ENCODE measurements at places on chromosomes 2 and 18. TPM values are rescaled to one million over a fixed set of nuclear protein-coding genes. Genes with fewer than 3 reads are reported as not detected.
A peak's percentile ranks its signal among the peaks of the same experiment; 100 is the strongest.

GRCh38 chr2:95061601-95062183 is 36.2 kb downstream of the MAL start:
- DNase-seq, result no peak

DNA sequence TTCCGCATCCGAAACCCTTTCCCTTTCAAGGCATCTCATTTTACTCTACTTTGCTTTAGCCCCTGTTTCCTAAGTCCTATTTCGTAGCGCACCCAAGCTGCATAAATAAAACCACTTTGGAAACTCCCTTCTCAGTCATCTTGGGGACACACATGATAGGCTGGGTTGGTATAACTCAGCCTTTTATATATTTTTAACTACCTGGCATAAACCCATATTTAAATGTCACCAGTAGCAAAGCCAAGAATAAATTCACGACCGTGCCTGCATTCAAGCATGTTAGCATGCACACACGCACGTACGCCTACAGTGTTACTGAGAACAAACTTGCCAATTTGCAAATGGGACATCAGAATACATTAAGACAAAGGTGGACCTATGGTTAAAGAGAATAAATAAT is 564.7 kb upstream of the PIK3C3 start:
- DNase-seq, result no peak

The LBX2 gene
- 3.5 TPM for polyA plus RNA-seq

DNA sequence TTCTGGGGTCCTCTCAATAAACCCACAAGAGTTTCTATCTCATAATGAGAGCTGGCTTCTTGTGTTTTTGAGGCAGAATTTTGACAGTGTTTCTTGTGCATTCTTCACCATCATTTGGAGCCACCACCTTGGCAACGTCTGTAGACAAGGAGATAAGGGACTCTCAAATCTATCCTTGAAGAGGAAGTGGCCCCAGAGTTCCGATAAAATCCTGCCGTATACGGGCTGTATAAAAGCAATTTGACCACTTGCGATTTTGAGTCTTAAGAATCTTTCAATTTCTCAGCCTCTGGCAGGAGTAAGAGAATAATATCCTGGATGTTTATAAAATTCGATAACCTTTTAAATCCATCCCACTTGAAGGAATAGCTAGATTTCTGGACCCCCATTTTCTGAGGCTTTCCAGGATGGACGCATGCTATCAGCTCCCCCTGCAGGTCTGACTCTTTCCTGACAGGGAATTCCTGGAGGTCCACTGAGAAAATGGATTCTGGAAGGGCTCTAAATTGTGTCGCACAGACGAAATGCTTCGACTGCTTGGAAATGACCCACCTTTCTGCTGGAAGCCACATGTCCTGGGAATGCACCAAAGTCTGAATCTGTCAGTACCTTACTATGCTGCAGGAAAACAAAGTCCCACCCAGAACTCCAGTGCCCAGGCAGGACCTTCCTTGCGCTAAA is 54.1 kb downstream of the E2F6 start:
- no peak for DNase-seq

GRCh38 chr18:71045331-71046065 is 756.7 kb downstream of the SOCS6 start:
- DNase-seq, result no peak

DNA sequence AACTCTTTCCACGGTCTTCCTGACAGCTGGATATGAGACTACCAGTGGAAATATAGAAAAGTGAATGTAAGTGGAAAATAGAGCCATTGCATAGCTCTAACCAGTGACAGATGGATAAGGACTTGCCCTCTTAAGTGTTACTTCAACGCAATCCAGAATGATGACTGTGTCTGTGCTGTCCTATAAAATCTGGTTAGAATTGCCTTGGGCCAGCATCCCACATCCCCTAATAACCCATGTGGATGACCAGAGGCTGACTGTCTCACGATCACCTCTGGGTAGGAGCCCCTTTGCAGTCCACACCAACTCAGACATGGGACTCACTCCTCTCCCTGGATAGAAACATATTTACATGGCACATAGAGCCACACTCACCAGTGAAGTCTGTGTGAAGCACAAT is 186.6 kb downstream of the C1D start:
- no peak for DNase-seq

- no peak for DNase-seq
Observed at GRCh38 chr18:48818329-48819254, 132.2 kb downstream of the SMAD7 start.

- no peak for DNase-seq
Observed at GRCh38 chr2:80113399-80113798, 191.2 kb downstream of the LRRTM1 start.

DNA sequence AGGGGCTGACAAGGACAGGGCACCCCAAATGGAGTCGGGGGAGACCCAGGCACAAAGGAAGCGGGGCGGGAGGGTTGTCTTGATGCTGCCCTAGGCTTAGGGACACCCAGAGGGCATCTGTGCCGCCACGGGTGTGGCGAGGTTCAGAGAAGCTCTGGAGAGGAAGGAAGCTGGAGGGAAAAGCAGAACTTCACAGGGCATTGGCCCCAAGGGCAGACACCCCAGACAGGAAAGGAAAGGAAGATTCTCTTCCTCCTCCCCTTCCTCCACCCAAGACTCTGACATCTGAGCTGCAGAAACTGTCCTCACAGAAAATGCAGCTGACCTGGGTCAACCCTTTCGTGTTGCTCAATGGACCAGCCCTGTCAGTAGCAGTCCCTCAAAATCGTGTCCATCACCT is 25.6 kb downstream of the DNMT3A start:
- DNase-seq, result no peak

DNA sequence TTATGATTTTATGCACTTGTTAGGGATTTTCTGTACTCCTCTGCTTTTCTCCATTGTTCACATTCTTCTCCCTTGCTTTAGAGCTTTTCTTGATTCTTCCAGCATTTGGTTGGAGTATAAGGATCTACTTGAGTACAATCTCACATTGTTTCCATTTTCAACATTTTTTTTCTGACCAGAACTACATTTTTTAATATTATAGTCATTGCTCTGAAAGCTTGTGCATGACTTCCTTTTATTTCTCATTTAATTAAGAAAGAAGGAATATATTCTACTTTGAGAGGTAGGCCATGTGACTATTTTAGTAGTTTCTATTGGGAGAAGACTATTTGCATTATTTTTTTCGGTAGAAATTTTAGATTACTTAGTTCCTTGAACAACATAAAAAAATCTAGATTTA is 200.4 kb downstream of the TMEM247 start:
- DNase-seq, result no peak

DNA sequence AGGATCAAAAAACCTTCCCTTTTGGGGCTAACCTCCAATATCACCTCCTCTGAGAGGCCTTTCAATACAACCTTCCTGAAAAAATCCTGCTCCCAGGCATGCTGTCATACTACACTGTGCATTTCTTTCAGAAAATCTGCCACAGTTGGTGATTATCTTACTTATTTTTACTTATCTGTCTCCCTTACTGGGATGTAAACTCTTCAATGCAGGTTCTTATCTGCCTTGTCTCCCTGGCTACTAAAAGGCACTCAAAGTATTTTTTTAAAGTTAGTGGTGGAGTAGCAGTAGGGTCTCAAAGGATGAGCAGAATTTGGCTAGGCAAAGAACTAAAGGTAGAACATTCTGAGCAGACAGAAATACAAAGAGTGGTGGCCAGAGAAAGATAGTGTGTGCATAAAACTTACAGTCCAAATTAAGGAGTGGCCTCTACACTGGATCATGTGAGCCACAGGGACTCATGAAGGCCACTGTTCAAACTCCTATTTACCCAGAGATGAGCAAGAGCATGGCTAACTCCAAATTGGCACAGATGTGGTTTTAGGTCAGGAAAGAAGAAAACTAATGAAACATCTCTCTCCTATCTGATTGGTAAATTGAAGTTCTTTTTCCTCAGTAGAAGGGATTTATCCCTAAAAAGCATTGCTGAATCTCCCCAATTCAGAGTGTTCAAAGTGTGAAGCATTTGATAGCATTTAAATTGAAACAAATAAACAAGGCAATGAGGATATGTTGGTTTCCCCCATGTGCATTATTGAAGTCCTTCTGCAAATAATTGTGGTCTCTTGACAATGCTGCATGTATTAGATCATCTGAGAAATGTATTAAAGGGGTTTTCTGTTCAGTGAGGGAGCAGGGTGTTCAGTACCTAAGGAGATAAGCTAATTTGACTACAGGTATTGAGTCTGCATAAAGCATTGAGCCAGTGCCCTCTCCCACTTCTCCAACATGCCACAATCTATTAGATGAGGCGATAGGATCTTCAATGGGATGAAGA is 285.5 kb downstream of the MREG start:
- DNase-seq, result no peak

The MFSD2B gene
- 2.4 TPM for polyA plus RNA-seq

DNA sequence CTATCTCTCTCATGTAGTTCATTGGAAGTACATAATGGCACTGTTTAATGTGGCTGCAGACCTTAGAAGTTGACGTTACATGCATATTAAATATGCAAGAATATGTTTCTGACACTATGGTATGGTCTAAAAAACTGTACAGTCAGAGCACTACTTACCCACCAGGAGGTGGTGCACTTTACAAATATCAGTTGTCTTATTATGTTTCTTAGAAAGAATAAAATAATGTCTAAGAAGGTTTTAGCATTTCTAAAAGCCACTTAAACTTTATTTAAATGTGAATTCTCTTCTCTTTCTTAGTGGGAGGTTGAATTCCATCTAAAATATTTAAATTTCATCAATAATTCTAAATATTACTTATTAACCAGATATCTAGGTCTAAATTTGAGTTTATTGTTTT is 4.3 kb downstream of the TMEFF2 start:
- no peak for DNase-seq

DNA sequence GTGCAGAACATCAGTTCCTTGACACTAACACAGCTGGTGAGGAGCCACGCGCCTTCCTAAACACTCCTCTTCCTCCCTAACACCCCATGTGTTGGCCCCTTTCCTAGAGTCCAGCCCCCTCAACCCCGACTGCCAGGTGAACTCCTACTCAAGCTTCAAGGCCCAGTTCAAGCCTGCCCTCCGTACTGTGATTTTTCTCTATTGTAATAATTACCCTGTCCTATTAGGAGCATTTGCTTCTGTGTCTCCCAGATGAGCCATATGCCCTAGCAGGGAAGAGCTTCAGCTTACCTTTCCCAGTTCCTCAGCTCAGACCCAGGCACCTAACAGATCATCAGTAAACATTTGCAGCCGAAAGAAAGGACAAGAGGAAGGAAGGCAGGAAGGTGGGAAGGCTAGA is 130.6 kb upstream of the SALL3 start:
- DNase-seq, result no peak

- no peak for DNase-seq
Observed at GRCh38 chr2:180419212-180419611, 412.1 kb upstream of the CWC22 start.

The ITM2C gene
- polyA plus RNA-seq, result 1,007 TPM

DNA sequence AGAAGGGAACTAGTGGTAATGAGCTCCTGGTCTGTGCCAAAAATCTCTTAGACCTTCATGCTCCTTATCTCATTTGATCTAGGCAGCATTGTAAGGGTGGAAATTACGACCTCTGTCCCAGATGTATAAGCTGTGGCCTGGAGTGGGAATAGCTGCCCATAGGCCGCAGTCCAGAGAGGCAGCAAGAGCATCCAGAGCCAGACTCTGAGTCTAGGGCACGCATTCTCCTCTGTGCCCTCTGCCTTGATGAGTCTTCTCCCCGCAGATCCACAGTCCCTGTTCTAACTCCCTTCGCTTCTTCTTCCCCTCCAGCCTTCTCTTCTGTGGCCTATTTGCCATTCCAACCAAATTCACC is 304.6 kb downstream of the MYCN start:
- no peak for DNase-seq

GRCh38 chr2:85642725-85643124 is 25.3 kb downstream of the SFTPB start:
- no peak for DNase-seq

GRCh38 chr18:8608795-8609658 is at the start of gene RAB12:
TSS of gene RAB12 (plus strand) at chr18:8609437. CDS start at chr18:8609440, 3 bp downstream.
- DNase-seq, result peak; percentile 73

- no peak for DNase-seq
Observed at GRCh38 chr2:236341721-236342120, 77.5 kb upstream of the ASB18 start.

The APCDD1 gene
- polyA plus RNA-seq, result 126 TPM

The CRYGD gene
- polyA plus RNA-seq, result not detected

- no peak for DNase-seq
Observed at GRCh38 chr2:38213619-38214167, 137.7 kb upstream of the CYP1B1 start.

DNA sequence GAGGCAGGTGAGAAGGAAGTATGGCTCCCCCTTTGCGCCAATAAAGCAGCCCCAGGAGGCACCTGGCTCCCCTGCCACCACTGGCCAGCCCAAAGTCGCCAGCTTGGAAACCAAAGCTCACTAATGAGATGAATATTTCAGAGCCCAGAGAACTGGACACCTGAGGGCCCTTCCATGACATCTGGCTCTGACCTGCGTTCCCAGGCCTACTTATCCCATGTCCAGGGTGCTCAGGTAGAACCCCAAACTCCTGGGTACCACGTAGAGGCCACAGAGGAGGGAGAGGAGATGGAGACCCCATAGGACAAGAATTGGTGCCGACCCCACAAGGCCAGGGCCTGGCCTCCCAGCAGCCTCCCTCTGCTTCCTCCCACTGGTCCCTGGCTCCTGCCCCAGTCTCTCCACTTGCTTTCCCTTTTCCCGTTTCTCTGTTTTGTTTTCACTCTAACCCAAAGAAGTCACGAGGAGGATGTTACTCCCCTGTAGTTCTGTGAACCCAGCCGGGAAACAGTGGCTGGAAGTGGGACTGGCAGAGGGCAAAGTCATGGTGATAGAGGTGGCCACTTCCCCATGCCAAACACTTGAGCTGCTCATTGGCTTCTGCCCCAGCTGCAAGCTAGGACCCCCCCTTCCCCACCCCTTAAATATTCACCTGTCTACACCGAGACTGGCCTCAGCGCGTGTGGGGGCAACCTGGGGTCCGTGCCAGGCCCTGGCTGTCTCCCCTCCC is 820 bp downstream of the TMBIM1 start:
- no peak for DNase-seq

DNA sequence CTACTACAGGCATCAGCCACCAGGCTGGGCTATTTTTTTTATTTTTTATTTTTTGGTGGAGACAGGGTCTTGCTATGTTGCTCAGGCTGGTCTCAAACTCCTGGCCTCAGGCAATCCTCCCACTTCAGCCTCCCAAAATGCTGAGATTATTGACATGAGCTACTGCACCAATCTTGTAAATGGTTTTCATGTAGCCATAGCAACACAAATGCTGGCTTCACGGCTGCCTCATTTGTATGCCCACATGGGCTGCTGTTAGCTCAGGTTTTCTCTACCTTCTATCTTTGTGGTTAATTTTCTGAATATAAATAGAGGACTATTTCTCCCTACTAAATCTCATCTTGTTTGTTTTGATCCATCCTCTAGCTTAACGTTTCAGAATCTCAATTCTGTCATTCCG is 58.2 kb downstream of the PLEKHM3 start:
- DNase-seq, result no peak

Measured in right renal cortex interstitium (tissue), 3 donors.